HS-27A (cell line): ENCODE measurements at places on chromosomes 7 and 10.

GRCh38 chr7:103871473-103871872, 118.0 kb downstream of the RELN start:
- DNase-seq = no peak

DNA sequence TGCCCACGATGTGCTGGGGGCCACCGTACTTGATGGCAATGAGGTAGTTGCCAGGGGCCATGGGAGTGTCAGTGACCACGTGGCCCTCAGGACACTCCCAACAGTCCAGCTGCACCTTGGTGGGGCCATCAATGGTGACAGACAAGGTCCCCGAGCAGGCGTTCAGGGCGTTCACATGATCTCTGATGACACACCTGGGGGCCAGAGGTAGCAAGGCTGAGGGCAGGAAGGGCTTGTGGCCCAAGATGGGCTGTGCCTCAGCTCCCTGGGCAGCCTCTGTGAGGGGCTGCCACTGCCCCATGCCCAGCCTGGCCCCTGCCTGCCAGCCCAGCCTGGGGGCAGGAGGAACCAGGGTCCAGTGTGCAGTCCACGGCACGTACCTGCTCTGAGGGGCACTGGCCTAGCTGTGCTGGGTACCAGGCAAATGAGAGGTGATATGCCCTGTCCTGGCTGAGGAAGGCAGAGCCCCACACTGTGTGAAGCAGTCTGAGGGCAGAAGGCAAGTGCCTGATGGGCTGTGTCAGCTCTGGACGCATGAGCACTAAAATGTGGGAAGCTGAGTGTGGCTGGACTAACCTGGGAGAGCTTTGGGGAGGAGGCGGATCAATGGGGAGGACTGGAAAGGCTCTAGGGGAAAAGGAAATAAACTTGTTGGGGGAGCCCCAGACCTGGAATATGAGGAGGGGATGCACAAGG, 3.5 kb upstream of the KCP start:
- DNase-seq = no peak

DNA sequence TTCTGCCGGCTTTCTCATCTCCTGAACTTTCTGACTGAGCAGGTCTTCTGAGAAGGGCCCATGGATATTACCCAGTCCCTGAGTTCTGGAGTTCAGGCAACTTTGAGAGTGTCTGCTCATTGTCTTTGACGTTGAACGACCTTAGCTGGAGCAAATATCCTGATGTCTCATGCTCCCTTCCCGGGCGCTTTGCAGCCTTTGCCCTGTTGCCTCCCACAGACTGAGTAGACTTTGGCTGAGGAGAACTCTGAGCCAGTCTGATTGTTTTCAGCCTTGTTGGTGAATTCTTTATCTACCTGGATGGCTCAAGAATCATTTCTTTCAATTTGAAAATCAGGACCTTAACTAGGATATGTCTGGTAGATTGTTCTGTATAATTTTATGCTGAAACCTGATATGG, 353.7 kb downstream of the GLRX3 start:
- DNase-seq = no peak

DNA sequence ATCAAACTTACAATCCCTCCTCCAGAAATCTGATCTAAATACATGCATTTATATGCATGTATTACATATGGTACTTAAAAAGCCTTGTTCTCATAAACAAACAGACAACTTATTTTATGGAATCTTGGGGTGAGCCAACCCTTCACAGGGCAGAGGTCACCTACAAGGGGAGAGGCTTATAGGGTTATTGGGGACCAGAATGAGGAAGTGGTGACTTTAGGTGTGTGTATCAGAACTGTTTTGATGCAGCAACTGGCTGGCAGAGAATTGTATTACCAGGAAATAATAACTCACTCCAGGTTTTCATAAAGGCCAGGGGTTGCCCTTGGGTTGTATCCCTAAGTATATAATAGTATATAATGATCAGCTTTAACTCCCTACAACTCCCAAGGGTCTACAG, 91.1 kb downstream of the SVIL start:
- no peak for DNase-seq

DNA sequence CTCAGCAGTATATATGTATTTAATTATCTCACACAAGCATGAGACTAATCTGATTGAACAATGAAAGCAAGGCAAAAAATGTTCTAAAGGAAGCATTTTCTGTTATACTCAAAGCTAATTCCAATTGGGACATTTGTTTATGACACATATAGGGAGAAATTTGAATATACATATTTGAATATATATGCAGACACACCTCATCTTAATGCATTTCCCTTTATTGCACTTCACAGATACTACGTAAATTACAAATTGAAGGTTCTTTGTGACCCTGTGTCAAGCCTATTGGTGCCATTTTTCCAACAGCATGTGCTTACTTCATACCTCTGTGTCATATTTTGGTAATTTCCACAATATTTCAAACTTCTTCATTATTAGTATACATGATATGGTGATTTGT, 132.1 kb upstream of the STEAP1 start:
- DNase-seq = no peak

GRCh38 chr7:152869041-152869676, 109.6 kb downstream of the ACTR3B start:
- DNase-seq = no peak

DNA sequence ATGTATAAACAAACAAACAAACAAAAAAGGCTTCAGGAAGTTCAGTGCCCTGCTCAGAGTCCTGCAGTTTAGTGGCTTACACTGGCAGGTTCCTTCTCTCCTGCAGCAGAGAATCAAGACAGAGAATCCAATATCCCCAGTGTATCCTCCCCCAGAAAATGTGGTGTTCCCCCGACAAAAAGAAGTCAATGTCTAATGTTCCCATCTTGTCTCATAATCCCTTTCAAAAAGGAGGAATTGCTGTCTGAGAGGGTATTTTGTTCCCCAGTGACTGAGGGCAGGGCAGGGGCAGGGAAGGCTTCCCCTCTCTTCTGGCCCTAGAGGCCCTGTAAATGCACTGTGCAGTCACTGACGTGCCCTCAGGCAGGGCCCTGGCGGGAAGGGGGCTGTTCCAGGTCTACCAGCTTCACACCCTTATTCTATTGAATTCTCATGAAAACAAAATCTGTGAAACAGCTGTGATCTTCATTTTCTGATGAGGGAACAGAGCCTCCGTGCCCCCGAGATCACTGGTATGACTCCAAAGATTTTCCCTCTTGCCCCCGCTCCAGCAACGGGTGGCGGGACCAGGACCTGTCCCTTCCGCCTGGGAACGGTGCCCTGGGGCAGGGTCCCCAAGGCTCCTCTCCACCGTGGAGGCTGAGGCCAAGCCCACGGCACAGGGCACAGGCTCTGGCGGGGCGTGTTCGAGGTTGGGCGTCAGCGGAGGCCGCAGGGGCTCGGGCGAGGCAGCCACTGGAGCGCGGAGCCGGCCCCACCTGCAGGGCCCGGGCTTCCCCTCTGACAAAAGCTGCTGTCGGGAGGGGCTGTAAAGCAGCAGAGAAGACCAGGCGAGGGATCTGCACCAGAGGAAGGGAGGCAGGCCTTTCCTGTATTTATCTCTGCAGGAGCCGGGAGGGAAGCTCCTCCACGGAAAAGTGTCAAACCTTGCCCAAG, 13.4 kb upstream of the WDFY4 start:
- no peak for DNase-seq

- no peak for DNase-seq
These were observed 9.8 kb downstream of the SDK1 start for GRCh38 chr7:3310884-3311283.

DNA sequence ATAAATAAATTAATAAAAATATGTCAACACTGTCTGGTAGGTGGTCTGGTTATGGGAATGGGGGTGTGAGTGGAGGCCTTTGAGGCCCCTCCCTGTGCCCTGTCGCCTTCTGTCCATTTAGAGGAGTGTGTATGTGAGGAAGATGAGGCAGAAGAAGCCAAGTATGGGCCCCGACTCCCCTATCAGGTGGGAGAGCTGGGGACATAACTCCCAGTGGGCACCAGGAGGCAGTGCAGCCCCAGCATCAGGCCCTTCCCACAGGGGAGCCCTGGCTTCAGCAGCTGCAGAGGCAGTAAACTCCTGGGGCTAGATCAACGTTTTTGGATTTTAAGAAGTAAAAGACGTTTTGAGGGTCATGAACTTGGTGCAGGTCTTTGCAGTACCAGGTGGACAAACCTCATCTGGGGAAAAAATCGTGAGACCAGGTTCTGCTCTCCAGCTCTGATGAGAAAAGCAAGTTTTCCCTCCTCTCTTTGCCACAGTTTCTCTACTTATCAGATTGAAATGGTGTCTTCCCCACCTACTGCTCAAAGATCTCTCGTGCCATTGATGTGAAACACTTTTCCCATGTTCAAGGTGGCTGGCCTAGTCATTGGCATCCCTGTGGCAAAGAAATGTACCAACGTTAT, 167.8 kb upstream of the EEPD1 start:
- no peak for DNase-seq

DNA sequence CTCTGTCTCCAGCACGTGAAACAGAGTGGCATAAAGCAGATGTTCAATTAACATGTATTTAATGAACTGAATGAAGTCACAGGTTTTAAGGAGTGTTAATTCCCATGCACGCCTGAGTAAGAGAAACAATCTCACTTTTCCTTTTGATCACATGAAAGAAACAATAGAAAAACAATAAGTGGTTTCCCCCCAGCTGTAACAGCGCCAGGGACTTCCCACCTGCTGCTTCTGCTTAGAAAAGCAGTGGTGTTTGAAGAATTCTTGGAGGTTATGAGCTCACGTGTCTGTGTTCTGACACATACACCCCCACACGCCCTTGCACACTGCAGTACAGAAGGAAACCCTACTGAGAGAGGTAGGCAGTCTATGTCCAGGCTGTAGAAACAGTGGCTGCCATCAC, 51.3 kb upstream of the FRMD4A start:
- no peak for DNase-seq

DNA sequence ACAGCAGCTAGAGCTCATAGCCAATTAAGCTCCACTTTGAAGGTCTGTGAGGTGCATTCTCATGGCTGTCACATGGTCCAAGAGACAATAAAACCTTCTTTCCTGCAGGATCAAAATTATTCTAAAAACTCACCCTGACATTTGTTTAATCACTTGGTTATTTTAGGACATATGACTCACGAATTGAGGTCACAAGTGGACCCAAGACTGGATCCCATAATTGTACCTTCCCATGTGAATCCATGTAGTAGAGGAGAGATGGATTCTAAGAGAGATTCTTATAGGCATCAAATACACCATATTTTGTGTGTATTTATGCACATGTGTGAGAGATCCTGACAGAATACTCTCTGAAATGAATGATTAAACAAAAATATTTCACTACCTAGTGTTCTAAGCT, 18.1 kb downstream of the POLR1F start:
- DNase-seq = no peak
